CD4-positive, alpha-beta T cell treated with Interleukin-4 for 4 hours (primary cell): ENCODE measurements at places on chromosomes 6 and 20.

DNA sequence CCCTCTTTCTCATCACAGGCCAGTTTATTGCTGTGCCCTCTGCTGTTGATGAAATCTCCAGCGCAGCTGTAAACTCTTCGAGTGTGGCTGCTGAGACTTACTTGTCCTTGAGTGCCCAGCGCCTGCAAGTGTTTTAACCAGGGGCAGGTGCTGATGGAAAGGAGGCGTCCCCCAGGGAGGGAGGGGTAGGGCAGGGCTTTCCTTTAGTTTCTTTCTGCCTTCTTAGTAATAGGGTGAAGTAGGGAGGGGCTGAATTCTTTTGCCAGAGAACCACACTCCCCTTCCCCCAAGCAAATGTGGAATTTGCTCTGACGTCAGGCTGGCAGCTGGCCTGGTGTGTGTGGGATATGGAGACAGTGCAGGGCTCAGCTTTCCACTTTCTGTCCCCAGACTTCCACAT lies 61.2 kb downstream of the IGF2R start:
- DNase-seq = no peak

DNA sequence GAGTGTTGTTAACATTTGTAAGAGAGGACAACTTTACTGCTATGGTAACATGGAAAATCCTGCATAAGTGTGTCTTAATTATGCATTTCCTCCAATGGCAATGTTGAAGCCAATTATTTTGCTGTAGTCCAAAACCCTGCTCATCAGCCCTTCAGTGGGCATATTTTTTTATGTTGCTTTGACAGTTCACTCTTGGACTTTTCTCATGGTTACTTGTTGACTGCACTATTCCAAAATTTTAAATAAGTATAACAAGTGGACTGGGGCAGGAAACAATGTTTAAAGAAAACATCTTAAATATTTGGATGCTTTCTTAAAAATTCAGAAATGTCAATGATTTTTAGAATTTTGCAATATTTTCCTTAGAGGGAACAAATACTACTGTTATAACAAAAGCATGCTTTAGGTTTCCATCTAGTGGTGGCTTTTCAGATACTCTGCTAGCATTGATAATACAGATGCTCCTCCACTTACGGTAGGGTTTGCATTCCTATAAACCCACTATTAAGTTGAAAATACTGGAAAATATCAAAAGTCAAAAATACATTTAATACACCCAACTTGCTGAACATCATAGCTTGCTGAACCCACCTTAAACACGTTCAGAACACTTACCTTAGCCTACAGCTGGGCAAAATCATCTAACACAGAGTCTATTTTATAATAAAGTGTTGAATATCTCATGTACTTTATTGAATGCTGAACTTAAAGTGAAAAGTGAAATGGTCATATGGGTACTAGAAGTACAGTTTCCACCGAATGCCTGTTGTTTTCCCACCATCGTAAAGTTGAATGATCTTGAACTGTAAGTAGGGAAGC lies 86.4 kb downstream of the ADGRG6 start:
- peak; percentile 24 for DNase-seq

DNA sequence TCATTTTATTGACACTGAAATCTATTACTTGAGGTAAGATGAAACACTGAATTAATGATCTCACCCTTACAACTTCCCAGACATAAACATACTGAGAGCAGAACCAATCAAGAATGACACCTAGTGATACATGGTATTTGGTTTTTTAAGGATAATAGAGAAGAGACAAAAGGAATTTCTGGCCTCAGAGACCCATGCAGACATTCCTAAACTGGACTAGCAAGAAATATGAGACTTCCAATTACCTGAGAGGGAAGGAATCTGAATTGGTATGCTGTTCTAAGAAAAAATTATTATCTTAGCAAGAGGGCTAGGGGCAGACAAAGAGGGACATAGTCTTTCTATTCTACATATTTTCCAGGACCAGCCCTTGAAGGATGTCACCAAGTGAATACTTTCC lies 141.1 kb downstream of the BMP5 start:
- no peak for DNase-seq

- no peak for DNase-seq
Observed at GRCh38 chr6:125003070-125003469, 40.8 kb downstream of the RNF217 start.

DNA sequence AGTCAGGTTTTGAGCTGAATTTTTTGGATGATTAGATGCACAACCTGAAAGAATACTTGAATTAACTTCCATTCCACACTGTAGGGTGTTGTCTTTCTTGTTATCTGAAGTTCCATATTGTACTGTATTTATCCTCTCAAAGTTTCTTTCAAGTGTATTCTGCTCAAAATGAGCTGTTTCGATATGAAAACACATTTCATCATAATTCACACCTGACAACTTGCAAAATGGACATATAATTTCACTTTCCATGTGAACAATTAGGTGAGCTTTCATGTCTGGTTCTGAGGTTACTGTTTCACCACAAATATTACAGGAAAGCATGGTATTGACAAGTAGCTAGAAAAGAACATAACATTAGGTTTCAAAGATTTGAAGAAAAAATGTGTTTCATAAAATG lies 1.7 kb downstream of the ZUP1 start:
- no peak for DNase-seq

GRCh38 chr6:128233531-128233930 lies 286.9 kb downstream of the PTPRK start:
- DNase-seq = no peak

DNA sequence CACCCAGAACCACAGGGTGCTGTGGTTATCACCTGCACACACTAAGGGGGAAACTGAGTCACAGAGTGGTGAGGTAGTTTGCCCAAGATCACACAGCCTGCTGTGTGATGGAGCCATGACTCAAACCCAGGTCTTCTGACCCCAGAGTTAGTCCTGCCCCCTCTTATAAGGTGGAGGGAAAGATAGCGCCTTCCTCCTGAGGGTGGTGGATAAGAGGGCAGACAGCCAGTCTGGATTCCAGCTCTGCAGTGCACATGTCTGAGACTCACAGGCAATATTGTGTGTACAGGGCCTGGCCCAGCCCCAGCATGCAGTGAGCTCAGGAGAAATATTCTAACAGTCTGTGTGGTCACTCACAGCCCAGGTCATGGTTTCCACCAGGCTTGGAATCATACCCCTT lies 393.7 kb downstream of the CDH4 start:
- no peak for DNase-seq

- no peak for DNase-seq
Observed at GRCh38 chr20:40953416-40953815, 75.2 kb upstream of the TOP1 start.

GRCh38 chr6:142725024-142725770 lies 219.8 kb downstream of the HIVEP2 start:
- DNase-seq = no peak

- no peak for DNase-seq
Observed at GRCh38 chr6:4397307-4397706, 261.9 kb upstream of the ECI2 start.

- DNase-seq = no peak
Observed at GRCh38 chr20:1817577-1818211, 77.5 kb upstream of the SIRPA start.

- no peak for DNase-seq
Observed at GRCh38 chr20:35561671-35562070, 19.8 kb downstream of the ERGIC3 start.

- no peak for DNase-seq
Observed at GRCh38 chr6:160167604-160168399, 46.2 kb downstream of the SLC22A1 start.

GRCh38 chr20:2742934-2743559 lies 50.5 kb downstream of the EBF4 start:
- DNase-seq = peak; percentile 67

DNA sequence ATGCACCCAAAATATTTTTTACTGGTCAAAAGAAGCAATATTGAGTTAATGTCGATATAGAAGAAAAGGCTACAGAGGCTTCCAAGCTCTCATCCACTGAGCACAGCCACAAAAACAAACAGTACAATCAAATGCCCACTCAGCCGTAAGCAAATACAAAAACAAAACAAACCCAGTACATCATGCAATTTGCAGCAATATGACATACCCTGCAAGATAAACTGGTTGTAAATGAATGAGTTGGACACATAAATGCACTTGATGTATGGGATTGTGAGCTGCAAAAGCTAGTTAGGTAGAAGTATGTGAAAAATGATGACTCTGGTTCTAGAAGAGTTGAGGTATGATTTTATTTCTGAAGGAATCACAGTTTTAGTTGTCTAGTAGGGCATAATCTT lies 83.9 kb downstream of the SESN1 start:
- DNase-seq = no peak

- DNase-seq = no peak
Observed at GRCh38 chr6:91868539-91869202, 1281.8 kb upstream of the MAP3K7 start.

GRCh38 chr6:136921936-136922684 lies at the start of gene SLC35D3:
Gene SLC35D3, plus strand, starts transcription at chr6:136922301. Its CDS starts 128 bp downstream, at chr6:136922429.
- no peak for DNase-seq

DNA sequence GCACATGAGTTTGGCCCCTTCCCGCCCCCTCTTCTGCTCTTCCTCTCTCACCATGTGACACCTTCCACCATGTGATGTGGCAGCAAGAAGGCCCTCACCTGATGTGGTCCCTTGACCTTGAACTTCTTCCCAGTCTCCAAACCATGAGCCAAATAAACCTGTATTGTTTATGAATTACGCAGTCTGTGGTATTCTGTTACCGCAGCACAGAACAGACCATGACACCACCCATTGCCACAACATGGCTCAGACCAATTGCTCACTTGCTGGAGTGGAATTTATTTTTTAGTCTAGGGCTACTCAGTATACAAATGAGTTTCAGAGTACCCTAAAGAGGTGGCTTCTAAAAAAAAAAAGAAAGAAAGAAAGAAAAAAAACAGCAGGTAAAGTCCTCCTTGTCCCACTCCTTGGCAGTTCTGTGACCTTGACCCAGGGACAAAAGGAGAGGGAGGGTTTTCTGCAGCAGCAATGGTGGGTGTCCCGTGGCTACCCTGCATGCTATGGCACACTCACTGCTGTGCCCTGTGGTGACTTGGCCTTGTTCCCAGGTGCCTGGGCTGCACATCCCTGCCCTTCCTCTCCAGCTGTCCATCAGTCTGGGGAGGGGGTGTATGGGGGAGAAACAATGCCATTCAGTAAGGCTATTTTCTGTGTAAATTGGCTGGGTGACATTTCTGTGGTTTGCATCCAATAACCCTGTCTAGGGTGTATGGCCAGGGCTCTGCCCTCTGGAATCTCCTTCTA lies 5.4 kb upstream of the VSX1 start:
- DNase-seq = no peak

DNA sequence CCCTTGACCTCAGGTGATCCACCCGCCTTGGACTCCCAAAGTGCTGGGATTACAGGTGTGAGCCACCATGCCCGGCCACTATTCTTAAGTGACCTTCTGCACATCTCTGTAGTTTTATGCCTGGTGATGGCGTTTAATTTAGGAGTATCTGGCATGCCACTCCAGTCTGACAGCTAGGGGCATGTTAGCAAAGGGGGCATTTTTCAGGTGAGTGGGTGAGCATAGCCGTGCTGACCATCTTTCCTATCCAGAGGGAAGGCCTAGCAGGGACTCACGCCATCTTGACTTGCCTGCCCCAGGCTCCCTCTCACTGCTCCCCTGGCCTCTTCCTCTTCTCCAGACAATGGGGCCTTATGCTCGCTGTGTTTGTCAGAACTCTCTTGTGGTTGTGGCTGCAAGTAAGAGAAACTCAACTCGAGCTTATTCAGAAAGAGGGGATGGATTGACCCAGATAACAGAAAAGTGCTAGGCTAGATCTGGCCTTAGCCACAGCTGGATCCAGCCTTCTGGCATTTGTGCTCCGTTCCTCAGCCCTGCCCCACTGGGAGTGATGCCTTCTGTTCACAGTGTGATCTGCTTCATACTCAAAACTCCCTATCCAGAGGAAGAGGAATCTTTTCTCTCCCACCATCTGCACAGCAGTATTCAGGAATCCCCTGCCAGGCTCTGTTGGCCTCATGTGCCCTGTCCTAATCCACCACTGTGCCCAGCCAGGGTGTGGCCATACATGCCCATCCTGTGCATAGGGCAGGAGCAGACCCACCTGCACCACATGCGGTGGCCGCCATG lies 174.5 kb upstream of the AKAP12 start:
- DNase-seq = no peak

- no peak for DNase-seq
Observed at GRCh38 chr6:20481281-20481680, 53.0 kb upstream of the CDKAL1 start.

DNA sequence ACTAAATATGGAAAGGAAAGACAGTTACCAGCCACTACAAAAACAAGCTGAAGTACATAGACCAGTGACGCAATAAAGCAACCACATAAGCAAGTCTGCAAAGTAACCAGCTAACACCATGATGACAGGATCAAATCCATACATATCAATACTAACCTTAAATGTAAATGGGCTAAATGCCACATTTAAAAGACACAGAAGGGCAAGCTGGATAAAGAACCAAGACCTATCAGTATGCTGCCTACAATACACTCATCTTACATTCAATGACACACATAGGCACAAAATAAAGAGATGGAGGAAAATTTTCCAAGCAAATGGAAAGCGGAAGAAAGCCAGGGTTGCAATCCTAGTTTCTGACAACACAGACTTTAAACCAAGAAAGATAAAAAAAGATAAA lies 24.1 kb downstream of the HLA-C start:
- DNase-seq = no peak

DNA sequence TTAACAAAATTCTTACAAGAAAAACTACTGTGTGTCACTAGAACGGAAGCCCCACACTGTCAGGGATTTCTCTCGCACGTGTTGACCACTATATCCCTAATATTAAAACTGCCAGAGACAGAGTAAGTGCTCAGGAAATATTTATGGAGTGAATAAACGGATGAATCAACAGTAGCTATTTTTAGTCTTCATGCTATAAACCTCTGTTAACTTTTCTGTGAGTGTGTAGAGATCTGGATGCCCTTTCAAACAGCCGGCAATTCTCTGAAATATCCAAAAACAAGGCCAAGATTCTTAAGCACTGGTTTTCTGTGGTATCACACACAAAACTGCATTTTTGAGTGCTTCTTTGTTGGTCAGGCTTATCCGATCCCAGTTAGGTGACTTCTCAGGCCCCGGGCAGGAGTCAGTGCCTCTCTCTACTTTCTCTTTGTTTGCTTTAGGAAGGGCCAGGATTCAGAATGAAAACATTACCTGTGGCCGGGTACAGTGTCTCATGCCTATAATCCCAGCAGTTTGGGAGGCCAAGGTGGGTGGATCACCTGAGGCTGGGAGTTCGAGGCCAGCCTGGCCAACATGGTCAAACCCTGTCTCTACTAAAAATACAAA lies 15.7 kb downstream of the ATP9A start:
- DNase-seq = no peak

- no peak for DNase-seq
Observed at GRCh38 chr6:43610431-43610830, 18.6 kb downstream of the GTPBP2 start.

DNA sequence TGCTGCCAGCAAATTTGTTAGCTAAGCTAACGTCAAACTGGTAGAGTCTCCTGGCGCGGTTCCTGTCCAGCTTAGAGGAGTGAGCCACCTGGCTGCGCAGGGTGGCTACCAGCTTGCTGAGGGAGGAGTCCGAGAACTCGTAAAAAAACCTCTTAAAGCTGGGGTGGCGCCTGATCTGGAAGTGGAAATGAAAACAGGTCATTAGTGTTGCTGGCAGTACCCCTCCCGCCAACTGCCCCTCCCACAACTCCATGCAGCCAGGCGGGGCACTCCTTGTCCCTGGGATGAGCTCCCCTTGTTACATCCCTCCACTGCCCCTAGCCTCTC lies 17.3 kb downstream of the BNIP5 start:
- no peak for DNase-seq

- no peak for DNase-seq
Observed at GRCh38 chr6:21634582-21634981, 41.0 kb downstream of the SOX4 start.

GRCh38 chr20:654417-654750 lies 1.4 kb upstream of the SRXN1 start:
- no peak for DNase-seq

- DNase-seq = no peak
Observed at GRCh38 chr6:168365422-168366165, 46.0 kb upstream of the DACT2 start.
